Stimulated activated CD4-positive, alpha-beta T cell treated with anti-CD3 and anti-CD28 coated beads, Interleukin-1b, Interleukin-23, amount 100 ng/mL, for 4 hours (primary cell): ENCODE measurements at places on chromosomes 6 and 20.

DNA sequence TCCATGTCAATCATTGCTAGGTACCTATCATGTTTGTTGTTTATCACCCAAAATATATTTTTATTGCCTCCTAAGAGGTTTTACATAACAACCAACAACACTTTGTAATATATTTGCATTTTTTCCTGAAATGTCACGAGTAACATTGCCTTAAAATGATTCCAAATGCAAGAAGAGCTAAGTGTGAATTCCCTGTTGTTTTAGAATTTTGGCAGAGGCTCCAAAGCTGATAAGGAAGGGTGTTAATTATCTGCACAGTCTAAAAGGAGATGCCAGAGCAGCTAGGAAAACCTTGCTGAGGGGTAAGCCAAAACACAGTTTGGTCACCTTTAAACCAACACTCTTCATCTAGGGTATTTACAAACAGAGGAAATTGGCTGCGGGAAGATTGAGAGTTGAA, 201.9 kb upstream of the KCNQ5 start:
- DNase-seq = no peak

GRCh38 chr6:133547136-133547535, 306.0 kb downstream of the EYA4 start:
- no peak for DNase-seq

DNA sequence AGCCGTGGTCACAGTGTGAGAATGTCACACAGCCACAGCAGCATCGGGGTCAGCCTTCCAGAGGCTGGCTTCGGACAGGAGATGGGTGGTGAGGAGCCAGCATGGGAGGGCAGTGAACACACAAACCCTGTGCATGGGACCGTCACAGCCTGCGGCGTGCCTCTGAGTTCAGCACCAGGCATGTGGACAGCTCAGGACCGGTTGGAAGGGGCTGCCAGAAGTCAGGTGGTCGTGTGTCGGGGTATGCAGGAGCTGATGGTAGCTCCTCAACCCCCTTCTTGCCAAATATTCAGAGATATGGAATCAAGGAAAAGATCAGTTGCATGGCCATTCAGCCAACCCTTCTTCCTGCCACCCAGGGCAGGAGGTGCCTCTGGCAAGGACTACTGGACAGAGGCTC, 28.2 kb downstream of the MYT1 start:
- DNase-seq = no peak

DNA sequence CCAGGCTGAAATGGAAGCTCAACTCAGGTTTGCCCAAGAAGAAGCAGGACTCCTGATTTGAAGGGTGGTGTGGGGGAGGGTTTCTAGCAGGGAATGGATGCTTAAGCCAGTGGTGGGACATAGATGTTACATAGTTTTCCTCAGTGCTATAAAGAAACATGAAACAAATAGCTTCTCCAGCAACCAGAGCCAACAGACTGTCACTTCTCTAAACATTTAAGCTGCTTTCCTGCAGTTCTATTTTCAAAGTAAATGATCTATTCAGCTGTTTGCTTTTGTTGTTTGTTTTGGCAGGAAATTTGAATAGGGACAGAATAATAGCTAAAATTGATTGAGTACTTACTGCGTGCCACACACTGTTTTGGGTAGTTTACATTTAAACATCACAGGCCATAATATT, 169.0 kb downstream of the UST start:
- DNase-seq = no peak

GRCh38 chr6:68689910-68690309, 54.8 kb downstream of the ADGRB3 start:
- DNase-seq = no peak

DNA sequence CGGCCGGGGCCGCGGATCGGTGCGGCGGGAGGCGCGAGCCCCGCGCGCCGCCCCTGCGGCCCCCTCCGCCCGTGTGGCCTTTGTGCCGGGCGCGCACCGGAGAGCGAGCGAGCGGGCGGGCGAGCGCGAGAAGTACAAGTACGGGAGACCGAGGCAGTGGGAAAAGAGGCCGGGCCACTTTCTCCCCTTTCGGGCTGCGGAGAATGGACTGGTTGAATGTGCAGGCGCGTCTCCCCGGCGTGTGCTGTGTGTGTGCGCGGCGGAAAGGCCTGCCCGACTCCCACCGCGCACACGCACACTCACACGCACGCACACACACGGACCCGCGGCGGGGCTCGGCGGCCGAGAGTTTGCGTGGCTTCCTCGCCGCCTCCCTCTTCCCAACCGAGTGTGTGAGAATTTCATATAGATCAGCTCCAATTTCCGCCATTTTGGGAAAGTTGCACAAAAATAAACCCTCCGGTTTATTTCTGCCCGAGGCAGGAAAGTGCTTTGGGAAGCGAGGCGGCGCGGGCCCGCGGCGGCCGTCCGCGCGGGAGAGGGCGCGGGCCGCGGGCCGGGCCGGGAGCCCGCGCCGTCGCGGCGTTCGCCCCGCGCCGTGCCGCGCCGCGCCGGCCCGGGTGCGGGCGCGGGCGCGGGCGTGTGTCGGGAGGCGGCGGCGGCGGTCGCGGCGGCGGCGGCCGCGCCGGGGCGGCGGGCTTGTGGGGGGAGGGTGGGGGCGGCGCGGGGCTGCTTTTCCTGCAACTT, 1.1 kb downstream of the L3MBTL3 start:
- DNase-seq = peak; percentile 23

- no peak for DNase-seq
Measured at GRCh38 chr20:54624706-54625390, 149.5 kb downstream of the DOK5 start.

DNA sequence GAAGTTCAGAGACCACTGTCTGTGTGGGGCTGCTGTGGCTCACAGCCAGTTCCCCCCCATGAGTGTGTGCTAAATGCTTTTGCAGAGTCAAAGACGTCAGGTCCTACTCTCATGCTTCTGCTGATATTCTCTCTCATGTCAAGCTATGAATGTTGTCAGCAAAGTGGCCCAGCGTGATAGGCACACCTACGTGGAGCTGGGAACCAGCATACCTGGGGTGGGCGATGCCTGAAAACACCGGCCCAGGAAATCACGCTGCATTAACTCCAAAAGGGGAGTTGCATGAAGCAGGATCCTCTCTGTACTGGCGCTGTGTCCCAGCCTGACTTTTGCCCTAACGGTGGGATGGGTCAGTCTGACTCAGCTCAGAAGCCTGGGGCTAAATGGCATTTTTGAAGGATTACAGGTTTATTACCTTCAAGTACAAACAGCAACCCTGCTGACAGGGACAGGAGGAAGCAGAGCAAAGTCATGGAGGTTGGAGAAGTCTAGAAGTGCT, 9.0 kb upstream of the MRPS10 start:
- no peak for DNase-seq

- DNase-seq = no peak
Measured at GRCh38 chr20:4667371-4667773, 54.3 kb upstream of the PRND start.

GRCh38 chr6:144585217-144585814, 300.2 kb downstream of the UTRN start:
- DNase-seq = no peak

DNA sequence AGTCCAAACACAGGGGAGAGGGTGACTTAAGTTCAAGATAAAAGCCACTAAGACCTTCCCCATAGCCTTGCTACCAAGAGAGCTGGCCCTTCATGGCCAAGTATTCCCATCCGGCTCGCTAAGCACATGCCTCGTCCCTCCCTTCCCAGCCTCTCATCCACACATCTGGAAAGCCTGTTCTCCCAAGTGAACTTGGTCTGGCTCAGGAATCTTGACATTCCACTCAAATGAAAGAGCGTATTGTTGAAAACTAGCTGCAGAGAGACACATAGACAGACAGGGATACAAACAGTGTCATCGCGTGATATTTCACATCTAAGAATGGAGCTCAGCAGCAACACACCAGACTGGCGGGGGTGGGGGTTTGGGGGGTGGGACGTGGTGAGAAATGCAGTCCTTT, 182.8 kb upstream of the FOXQ1 start:
- no peak for DNase-seq

- DNase-seq = no peak
Measured at GRCh38 chr6:83854001-83854501, 891 bp downstream of the RIPPLY2 start.

DNA sequence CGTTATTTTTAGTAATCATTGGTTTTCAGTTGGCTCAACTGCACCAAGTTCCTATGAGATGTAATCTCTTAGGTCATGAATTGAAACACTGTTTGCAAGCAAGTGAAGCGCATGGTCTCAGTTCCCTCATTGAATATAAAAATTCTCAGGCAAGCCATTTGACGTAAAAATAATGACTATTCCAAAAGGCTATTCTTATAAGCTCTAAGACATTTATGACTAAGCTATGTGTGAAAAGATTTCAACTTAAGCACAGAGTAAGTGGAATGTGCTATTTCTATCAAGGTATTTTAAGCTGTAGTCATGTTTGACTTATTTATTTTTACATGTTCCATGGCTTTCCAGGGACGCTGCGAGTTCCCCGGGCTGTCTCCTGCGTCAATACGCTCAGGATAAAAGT, 248.5 kb downstream of the THBS2 start:
- DNase-seq = no peak

- DNase-seq = no peak
Measured at GRCh38 chr6:97275804-97276203, 7.2 kb downstream of the MMS22L start.

DNA sequence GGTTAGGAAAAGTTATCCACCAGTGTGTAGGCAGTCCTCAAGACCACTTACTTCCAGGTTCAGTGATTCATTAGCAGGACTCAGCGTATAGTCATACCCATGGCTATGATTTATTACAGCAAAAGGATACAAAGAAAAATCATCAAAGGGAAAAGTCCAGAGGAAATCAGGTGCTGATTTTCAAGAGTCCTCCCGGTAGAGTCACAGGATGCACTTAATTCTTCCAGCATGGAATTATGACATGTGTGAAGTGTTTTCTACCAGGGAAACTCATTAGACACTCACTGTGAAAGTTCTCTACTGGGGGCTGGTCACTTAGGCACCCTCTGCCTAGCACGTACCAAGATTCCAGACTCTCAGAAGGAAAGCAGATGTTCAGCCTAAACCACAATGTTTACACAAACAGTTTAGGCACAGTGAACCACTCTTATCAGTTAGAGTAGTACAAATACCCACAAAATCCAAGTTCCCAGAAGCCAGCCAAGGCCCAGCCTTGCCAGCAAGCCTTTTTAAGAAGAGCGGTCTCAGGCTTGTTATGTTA, 10.2 kb downstream of the WFDC3 start:
- DNase-seq = no peak

GRCh38 chr20:40442181-40442963, 246.7 kb downstream of the MAFB start:
- no peak for DNase-seq

GRCh38 chr20:38652995-38653394, 51.4 kb downstream of the ARHGAP40 start:
- DNase-seq = no peak
